T1000 (cell line): ENCODE measurements at places on chromosomes 7 and 10.

GRCh38 chr10:61974601-61975390 is 73.3 kb downstream of the ARID5B start:
- no peak for DNase-seq

- no peak for DNase-seq
Observed at GRCh38 chr7:77328669-77329068, 87.5 kb downstream of the GSAP start.

GRCh38 chr7:17968791-17969715 is 28.8 kb upstream of the SNX13 start:
- no peak for DNase-seq

DNA sequence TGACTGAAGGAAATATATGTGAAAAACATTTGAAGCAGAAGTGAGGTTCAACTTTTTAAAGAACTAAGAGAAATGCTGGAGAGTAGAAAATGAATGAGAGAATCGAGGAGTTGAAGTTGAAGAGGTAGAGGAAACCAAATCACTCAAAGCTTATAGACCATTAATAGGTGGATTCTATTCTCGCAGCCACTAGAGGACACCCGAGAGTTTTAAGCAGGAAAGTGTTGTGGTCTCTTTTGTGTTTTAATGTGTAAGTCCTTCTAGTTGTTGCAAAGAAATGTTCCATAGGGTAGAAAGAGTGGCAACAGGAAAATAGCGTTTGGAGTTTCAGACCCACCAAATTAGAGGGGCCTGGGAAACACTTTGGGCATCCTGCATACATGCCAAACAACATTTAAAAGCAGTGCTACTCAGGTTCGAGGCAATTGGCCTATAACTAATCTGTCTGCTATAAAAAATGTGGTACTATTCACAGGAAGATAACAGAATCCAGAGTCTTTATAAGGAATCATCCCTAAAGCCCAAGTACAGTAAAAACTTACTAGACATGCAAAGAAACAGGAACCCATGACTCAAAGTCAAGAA is 75.3 kb upstream of the TAS2R16 start:
- no peak for DNase-seq

- no peak for DNase-seq
Observed at GRCh38 chr10:74650613-74651012, 175.8 kb upstream of the KAT6B start.

DNA sequence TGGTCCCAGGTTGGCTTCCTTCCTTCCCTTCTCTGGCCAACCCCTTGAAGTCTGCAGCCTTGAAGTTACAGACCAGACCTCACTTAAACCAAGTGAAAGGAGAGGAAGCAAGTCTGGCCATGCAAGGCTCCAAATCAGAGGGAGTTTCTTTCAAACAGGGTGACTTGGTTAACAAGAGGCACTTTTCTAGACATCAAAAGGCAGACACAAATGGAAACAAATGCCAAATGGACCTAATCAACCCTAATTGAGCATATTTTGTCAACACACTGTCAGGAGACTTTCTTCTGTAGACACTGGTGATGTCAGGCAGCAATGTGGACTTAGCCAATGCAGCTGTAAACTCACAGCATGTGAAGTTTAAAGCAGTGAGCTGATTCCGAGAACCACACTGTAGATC is 282.7 kb upstream of the FZD8 start:
- DNase-seq = no peak

- DNase-seq = no peak
Observed at GRCh38 chr7:106590209-106590816, 70.6 kb downstream of the CCDC71L start.

DNA sequence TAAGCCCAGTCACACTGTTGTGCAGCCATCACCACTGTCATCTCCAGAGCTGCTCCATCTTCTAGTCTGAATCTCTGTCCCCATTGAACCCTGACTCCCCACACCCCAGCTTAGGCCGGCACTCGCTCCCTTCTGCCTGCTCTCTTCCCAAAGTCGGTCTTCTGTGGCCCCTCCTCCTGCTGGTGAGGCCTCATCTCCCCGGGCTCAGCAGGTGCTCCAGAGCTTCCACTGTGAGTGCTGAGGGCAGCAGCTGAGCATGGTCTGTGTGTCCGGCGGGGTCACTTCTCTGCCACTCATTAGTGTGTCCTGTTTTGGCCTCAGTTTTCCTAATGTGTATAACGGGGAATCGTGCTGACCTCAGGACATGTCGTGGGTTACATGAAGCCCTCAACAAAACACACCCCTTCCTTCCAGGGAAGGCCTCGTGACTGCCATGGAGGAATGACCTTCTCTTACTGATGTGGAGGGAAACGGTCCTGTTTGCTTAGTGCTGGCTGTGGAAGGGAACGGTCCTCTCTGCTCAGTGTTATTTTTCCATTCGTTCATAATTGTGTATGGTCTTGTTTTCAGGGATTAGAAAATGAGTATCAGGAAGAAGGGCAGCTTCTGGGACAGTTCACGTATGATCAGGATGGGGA is 4.3 kb upstream of the GET4 start:
- DNase-seq = no peak

DNA sequence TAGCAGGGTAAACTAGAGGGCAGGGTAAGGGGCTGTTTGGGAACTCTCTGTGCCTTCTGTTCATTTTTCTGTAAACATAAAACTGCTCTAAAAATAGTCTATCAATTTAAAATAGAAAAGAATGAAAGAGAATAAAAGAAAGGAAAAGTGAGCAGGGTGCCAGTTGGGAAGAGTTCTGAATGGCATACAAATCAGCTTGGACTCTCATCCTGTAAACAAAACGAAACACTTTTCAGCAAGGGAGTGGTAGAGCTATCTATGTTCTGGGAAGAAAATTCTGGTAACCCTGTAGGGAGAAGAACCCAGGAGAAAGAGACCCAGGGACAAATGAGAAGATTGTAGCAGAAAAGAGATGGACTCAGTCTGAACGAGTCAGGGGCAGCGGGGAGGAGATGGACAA is 24.6 kb downstream of the SCRN1 start:
- no peak for DNase-seq

- DNase-seq = no peak
Observed at GRCh38 chr7:44172352-44172751, 16.9 kb downstream of the GCK start.

DNA sequence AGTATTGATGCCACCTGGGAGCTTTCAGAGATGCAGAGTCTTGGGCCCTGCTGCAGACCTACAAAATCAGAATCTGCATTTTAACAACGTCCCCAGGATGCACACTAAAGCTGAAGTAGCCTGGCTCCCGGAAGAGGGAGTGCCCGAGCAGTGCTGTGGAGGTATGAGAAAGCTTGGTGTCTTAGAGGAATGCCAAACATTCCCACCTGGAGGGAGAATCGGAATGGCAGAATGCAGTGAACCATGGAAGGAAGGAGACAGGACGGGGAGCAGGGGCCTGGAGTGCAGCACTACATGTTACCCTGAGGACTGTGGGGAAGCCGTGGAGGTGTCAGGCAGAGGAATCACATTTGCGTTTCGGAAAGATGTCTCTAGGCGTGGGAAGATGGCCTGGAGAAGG is 90.9 kb downstream of the AOAH start:
- no peak for DNase-seq

DNA sequence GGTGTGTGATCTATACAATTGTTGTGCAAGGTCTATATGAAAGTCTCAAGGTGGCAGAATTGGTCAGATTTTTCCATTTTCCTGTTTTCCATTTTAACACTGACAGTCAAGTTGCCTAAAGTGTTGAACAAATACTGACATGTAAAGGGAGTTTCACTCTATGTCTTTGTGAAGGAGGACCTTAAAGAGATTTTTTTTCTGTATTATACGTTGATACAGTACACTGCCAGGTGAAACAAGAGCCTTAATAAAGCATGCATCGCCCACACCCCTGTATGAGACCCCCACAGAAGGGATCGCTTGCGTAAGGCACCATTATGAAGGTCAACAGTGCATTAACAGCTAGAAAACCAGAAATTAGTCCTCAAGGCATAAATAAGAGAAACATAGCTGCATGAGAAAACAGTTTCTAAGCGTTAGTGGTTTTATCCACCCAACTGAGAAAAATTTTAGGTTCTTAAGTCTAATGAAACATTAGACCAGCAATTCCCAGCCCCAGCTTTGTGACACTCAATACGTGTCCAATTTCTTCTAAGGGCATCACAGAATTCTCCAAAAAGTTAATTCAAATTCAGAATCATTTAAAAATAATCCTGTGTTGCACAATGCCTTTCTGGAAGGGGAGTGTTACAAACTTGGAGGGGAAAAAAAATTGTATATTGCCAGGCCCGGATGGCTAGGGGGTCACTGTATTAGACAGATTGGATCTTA is 6.9 kb downstream of the KLF6 start:
- DNase-seq = no peak

- DNase-seq = no peak
Observed at GRCh38 chr10:74846958-74847357, 20.6 kb downstream of the KAT6B start.

DNA sequence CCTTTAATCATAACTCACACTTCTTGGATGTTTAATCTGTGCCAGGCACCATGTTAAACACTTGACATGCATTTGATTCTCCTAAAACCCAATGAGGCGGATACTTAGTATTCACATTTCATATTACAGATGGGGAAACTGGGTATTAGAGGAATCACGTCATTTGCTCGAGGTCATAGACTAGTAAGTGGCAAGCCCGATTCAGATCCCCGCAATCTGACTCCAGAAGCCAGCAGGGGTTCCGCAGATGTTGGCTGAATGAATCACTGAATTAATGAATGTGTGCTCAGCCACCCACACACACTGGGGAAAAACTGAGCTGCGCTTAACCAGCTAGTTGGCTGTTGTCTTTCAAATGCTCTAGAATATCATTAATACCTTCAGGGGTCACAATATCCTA is 22.5 kb upstream of the ENO4 start:
- no peak for DNase-seq

DNA sequence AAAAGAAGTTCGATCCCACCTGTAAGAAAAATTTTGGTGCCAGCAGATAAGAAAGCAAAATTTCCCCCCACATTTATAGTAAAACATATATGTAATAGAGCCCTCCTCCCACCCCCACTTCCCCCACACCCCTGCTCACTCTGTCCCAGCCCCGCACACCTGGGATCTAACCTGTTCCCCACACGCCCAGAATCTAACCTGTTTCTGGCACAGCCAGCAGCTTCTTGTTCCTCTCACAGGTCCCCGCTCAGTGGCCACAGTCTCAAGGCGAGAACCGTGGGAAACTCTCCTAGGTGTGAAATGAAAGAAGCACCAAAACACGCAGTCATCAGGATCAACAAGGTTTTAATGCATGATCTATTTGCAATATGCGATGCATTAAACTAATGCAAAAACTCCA is 32.8 kb downstream of the LYZL1 start:
- DNase-seq = no peak

DNA sequence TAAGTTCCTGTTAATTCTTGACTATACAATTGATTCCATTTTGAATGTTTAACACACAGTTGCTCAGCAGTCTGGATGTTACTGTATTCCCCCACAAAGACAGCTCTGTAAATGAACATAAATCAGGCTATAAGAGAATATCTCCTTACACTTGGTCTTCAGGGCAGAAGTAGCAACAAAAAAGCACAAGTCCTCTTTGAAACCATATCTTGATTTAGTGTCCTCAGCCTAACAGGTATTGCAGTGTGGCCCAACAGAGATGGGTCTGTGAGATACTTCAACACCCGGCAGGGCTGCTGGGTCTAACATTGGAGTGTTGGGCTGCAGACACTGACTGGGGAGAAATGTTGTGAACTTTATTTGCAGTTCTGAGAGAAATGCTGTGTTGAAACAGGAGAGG is 75.8 kb downstream of the CUL1 start:
- no peak for DNase-seq
